Natural killer cell treated with Interleukin-12 subunit alpha and Interleukin-12 subunit beta and Interleukin-15 and Interleukin-18, amount 100 ng/mL, for 72 hours (primary cell): ENCODE measurements at places on chromosomes 4 and X. TPM values are rescaled to one million over a fixed set of nuclear protein-coding genes. Genes with fewer than 3 reads are reported as not detected.

DMD gene
- 2.8 TPM for total RNA-seq

APOOL gene
- 19.7 TPM for total RNA-seq

PHKA1 gene
- 2.7 TPM for total RNA-seq

TLR10 gene
- not detected for total RNA-seq

CDKL2 gene
- 0.36 TPM for total RNA-seq

MAGEA3 gene
- not detected for total RNA-seq

SPIN3 gene
- 5.4 TPM for total RNA-seq

THAP9 gene
- 1.7 TPM for total RNA-seq

SSR4 gene
- 306 TPM for total RNA-seq

CORIN gene
- total RNA-seq, result not detected

TBX22 gene
- not detected for total RNA-seq

- no peak for DNase-seq
These were observed 268.9 kb downstream of the FBXW7 start for GRCh38 chr4:152266831-152267480.

- no peak for DNase-seq
These were observed 77.4 kb upstream of the PRSS48 start for GRCh38 chr4:151199319-151200190.

DNA sequence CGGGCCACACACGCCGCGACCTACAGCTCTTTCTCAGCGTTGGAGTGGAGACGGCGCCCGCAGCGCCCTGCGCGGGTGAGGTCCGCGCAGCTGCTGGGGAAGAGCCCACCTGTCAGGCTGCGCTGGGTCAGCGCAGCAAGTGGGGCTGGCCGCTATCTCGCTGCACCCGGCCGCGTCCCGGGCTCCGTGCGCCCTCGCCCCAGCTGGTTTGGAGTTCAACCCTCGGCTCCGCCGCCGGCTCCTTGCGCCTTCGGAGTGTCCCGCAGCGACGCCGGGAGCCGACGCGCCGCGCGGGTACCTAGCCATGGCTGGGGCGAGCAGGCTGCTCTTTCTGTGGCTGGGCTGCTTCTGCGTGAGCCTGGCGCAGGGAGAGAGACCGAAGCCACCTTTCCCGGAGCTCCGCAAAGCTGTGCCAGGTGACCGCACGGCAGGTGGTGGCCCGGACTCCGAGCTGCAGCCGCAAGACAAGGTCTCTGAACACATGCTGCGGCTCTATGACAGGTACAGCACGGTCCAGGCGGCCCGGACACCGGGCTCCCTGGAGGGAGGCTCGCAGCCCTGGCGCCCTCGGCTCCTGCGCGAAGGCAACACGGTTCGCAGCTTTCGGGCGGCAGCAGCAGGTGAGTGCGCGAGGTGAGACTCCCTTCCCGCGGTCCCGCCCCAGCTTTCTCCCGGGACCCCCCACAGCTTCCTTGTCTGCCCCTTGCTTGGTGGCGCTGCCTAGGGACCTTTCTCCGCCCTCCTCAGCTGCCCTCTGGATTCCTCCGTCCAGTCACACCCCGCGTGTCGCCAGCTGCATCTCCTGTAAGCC lies 678 bp downstream of the BMP3 start:
- no peak for DNase-seq

GRCh38 chr4:36215627-36216026 lies 28.7 kb downstream of the ARAP2 start:
- DNase-seq, result no peak

DNA sequence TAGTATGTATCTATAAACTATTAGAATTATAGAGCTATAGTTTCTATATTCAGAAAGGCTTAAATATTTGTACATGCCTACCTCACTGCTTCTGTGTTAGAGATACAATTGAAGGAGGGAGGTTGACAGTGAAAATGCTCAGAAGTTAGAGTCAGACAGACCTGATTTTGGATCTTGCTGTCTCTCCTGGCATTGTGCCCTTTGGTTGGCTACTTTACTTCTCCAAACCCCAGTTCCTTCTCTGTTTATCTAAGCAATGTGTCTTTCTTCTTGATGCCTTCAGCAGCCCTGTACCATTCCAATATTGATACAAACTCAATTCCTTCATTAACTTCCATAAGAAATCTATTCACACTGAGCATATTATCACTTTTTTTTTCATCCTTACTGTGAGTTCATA lies 28.7 kb downstream of the CCNG2 start:
- no peak for DNase-seq

DNA sequence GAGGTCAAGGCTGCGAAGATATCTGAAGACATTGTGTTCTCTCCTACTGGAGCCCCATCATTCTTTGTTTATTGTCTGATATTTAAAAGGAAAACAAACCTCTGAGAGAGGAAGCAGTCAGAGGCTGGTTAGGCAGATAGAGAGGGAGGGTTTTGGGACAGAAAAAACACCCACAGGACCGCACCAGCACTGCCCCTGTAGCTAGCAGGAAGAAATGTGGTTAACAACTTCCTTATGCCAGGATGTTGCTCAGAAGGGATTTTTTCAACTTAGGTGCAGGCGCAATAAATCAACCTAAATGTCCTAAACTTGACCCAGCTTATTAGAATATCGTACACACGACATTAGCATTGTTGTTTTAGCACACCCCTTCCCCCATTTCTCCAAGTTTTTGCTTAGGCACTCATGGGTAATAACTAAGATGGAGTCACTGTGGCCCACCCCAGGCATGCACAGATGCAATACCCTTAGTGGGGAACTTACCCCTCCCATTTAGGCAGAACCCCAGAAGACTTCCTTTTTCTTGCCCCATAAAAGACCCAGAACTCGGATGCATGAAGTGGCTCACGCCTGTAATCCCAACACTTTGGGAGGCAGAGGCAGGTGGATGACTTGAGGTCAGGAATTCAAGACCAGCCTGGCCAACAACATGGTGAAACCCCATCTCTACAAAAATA lies 2.8 kb upstream of the ZNF718 start:
- peak; percentile 87 for DNase-seq

DNA sequence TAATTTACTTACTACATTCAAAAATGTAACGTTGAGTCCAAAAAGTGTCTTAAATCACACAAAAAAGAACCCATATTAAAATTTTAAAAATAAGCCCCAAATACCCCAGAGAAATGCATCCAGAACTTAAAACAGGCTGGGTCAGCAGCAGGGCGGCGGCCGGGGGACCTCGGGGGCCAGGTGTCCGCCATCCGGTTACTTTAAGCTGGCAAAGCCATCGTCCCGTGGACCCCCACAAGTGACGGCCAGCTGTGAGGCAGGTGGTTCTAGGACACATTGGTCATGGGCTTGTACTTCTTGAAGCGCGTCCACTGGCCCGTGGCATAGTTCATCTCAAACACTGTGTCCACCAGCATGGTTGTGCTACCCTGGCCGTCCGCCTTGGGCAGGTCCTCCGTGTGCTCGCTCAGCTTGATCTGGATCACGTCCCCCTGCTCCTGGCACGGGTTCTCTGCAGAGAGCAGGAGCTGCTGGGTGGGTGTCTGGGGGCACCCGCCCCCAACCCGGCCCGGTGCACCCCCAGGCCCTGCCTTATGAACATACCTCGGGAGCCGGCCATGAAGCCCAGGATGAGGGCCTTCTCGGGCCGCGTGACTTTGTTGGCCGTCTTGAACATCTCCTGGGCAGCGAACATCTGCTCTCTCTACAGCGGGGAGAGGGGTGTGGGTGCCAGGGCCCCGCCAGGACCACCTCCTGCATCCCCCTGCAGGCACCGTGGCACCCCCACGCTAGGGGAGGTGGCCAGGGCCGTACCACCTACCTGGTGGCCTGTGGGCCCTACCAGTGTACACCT lies 25.5 kb downstream of the NELFA start:
- peak; percentile 54 for DNase-seq

DNA sequence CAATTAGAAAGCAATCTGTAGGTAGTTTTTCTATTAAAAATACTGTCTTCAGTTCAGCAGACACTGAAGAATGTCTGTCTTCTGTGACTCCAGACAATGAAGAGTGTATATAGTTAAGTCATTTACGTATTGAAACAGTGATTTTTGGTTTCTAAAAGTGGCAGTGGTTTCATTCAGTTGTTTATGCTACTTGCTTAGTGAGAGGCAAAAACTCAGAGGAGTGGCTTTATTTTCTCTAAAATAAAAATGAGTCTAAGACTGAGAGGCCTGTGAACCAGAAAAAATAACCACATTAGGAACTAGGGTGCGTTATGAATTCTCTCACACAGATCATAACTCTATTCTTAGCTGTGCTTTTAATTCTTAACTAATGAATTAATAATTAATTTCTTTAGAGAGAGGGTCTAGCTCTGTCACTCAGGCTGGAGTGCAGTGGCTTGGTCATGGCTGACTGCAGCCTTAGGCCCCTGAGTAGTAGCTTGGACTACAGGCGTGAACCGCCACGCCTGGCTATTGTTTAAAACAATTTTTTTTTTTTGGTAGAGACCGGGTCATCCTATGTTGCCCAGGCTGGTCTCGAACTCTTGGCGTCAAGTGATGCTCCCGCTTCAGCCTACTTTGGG lies 31.4 kb downstream of the FREM3 start:
- DNase-seq, result no peak

DNA sequence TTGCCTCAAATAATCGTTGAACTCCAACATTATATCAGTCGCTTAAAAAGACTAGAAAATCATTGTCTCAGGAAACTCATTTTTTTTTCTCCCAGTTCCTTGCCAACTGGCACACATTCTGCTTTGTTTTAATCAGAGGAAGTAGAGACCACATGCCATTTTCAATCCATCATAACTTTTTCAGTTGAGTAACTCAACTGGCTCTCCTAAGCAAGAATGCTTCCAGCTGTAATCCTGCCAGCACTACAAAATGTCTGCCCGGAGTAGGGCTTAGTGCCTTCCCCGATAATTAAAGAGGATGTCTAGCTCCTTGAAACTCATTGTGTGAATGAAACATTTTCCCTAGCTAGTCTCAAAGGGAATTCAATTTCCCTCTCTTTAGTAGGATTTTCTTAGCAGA lies 33.0 kb downstream of the FREM3 start:
- no peak for DNase-seq

- no peak for DNase-seq
These were observed 55.8 kb upstream of the PRDM8 start for GRCh38 chr4:80141543-80141942.

GRCh38 chrX:71910986-71911730 lies 513 bp downstream of the NHSL2 start:
- DNase-seq, result no peak

- DNase-seq, result no peak
These were observed 137.4 kb upstream of the ARSJ start for GRCh38 chr4:114116861-114117260.

GRCh38 chr4:125097729-125098128 lies 217.0 kb upstream of the FAT4 start:
- no peak for DNase-seq

DNA sequence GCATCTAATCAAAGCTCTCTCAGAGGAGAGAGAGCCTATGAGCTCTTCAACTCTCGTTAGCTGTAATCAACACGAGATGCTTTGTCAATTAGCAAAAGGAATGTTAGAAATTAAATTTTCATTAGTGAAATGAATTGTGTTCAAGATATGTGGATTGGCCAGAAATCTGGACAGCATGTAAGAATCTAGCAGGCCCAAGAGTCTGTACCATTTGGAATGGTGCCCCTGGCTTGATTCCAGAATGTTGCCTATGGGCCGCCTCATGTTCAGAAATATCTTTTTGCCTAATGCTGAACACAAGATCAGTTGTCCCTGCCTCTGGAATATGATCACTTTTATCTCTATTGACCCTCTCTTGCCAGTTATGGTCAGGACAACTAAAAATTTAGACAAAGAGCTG lies 88.2 kb downstream of the RBM46 start:
- no peak for DNase-seq

GRCh38 chrX:41178201-41178600 lies 93.0 kb downstream of the USP9X start:
- DNase-seq, result no peak

DNA sequence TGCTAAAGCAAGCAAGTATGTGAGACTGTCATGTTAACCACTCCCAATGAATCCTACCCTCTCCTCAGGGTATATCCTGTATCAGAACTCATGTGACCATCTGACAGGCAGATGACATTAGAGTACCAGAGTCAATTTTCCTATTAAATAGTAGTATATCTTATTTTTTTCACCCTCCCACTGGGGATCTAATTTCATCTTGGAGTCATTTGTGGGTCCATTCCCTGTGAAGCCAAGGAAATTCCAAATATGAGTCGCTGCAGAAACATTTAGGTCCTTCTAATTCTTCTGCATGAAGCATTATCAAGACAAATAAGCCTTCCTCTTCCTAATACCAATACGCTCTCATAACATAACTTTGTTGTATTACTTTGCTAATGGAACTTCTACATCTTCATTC lies 52.2 kb upstream of the BLTP1 start:
- no peak for DNase-seq

GRCh38 chr4:102526532-102526931 lies 25.4 kb downstream of the NFKB1 start:
- no peak for DNase-seq

DNA sequence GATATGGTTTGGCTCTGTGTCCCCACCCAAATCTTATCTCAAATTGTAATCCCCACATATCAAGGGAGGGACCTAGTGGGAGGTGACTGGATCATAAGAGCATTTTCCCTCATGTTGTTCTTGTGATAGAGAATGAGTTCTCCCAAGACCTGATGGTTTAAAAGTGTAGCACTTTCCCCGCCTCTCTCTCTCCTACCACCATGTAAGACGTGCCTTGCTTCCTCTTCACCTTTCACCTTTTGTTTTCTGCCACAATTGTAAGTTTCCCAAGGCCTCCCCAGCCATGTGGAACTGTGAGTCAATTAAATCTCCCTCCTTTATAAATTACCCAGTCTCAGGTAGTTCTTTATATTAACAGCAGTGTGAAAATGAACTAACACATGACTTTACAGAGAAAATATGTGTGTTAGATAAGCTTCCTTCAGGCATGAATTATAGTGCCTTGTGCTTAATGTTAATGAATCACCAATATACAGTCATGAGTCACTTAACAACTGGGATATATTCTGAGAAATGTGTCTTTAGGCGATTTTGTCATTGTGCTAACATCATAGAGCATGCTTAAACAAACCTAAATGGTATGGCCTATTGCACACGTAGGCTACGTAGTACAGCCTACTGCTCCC lies 37.9 kb downstream of the PDGFC start:
- no peak for DNase-seq

DNA sequence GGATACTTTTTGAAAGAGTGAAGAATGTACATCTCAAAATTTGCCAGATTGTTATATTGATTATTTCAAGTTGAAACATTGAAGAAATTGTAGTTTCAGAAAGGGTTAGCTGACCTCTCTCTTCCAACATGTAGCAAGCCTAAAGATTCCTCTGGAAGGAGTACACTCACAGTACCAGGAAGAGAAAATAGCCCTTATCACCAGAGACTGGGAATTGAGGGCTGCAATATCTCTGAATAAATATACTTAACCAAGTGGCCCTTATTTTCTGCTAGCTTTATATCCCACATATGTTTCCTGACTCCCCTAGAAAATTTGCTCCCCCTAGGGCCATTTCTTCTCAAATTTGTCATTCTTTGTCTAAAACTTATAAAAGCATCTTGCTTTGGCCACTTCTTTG lies 332.2 kb downstream of the GASK1B start:
- DNase-seq, result no peak

- no peak for DNase-seq
These were observed 311 bp downstream of the RNF113A start for GRCh38 chrX:119871245-119871598.
